Central memory CD4-positive, alpha-beta T cell (primary cell): ENCODE measurements at places on chromosomes 16 and 17.

GRCh38 chr17:4997302-4998026, at the start of the genes INCA1 and KIF1C:
Gene INCA1 (minus strand): TSS chr17:4997522. CDS start chr17:4994437, 3,085 bp downstream.
Gene KIF1C (plus strand): TSS chr17:4997950. CDS start chr17:5000247, 2,297 bp downstream.
- peak; percentile 88 for DNase-seq

DNA sequence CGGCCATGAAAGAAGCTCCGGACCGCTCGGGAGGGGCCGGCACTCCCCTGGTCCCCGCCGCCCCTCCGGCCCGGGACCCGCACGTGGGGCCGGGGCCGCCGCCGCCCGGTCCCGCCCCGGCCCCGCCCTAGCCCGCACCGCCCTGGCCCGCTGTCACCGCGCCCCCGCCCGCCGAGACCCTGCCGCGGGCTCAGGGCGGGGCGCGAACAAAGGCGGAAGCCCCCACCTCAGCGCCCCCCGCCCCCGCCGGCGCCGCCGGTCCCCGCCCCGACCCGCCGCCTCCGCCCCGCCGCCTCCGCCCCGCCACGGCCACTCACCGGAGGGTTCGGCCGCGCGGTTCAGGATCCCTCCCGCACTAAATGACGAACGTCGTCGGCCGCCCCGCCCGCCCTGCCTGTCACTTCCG, at the start of gene ARHGDIA:
Gene ARHGDIA (minus strand): TSS at position 357 of the 406 bp plus-strand sequence. CDS start 1,407 bp downstream, outside the sequence.
- DNase-seq, result no peak

DNA sequence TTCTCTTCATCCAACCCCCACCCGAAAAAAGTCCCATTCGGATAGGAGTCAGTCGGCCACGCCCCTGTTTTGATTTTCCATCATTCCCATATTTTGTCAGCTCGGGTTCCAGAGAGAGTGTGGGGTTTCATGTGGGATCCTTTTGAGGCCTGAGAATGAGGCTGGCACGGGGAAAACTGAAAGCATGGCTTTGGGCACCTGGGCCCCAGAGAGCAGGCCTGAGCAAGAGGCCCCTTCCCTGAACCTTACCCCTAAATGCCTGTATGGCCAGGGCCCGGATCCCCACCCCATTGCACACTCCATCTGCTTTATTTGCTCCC, 4.6 kb upstream of the HOXB4 start:
- no peak for DNase-seq

DNA sequence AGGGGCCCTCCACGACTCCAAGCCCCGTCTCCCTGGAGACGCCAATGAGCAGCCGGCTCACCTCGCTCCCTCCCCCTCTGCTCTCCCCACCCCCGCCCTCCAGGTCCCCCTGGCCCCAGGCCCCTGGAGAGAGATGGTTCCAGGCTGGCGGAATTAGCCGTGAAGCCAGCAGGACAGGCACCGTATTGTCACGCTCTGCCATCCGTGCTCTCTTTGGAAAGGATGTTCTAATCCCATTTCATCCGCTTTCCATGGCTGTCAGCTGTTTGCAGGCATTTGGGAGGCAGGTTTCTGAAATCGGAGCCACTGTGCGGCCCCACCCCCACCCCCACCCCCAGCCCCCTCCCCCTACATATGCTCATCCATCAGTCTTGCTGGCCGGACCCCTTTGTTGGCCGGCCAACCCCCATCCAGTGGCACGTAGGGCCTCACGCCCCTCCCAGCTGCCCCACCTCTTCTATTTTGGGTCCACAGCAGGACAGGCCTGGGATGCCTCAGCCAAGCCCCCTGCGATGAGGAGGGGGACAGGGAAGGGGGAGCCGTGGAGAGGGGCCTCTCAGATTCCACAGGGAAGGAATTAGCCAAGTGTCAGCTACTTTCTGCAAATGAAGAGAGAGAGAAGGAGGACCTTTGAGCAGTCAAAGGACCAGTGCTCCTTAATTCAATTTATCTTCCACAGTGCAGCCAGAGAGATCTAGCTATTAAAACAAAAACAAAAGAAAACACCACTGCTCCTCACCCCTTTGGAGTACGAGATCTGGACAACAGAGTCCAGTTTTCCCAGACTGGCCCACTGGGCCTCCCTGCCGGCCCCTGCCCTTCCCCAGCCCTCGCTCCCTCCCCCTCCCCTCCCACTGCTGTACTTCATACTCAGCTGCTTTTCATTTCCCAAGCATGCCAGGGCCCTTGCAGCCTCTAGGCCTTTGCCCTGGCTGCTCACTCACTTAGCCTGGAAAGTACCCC, 30.7 kb downstream of the SDK2 start:
- DNase-seq, result no peak

DNA sequence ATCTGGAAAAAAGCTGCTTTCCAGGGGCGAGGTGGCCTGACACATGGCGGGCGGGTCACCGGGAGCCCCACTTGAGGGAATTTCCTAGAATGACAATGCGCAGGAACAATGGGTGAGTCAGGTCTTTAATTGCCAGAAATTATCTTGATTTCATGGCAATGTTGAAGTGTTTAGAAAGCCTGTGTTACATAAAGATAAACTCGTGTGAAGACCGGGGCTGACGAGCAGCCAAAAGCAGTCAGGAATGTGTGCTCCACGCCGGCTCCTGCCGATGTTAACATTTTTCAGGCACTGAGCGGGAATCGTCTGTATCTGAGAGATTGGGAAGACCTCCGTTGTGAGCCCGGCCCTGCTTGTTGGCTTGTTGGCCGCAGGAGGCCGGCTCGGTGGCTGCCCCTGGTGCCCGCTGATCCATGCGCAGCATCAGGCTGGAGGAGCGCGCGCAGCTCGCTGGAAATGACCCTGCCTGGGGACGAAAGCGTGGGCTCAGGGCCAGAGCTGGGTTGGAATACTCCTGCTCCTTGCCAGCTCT, 353.1 kb downstream of the FOXL1 start:
- DNase-seq, result no peak

DNA sequence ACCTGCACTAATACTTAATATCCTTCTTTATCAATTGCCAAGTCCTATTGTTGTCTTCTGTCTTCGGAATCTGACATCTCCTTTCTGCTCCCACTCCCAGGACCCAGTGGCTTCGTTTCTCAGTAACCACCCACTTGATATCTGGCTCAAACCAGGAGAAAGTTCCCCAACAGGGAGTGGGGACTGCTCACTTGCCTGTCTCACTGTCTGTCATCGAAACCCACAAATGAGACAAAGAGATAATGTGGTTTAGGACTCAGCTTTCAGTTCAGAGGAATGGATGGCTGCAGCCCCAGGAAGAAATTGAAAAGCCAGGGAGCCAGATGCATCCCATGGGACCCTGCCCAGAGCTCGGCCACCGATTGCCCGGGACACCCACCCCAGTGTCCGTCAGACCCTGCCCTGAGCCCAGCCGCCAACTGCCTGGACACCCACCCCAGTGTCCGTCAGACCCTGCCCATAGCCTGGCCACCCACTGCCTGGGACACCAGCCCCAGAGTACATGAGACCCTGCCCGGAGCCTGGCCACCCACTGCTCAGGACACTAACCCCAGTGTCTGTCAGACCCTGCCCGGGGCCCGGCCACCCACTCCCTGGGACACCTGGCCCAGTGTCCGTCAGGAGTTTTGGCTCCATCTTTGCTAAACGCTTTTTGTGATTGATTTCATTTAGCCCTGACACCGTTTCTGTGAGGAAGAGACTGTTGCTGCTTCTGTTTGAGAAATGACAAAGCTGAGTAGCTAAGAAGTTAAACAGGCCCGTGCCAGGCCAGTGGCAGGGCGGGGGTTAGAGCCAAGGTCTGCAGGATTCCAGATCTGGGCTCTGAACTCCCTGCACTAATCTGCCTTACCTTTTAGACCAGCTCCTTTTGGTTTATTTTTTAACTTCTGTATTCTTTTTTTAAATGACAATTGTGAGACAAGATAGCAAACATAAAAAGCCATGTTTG, 251.4 kb downstream of the PHKB start:
- DNase-seq, result no peak

GRCh38 chr17:48577330-48577945, 712 bp downstream of the HOXB4 start:
- no peak for DNase-seq

GRCh38 chr17:70888324-70888723, 719.0 kb downstream of the KCNJ2 start:
- DNase-seq, result no peak

- no peak for DNase-seq
These were observed 81.6 kb upstream of the CDC42EP4 start for GRCh38 chr17:73393381-73393780.

DNA sequence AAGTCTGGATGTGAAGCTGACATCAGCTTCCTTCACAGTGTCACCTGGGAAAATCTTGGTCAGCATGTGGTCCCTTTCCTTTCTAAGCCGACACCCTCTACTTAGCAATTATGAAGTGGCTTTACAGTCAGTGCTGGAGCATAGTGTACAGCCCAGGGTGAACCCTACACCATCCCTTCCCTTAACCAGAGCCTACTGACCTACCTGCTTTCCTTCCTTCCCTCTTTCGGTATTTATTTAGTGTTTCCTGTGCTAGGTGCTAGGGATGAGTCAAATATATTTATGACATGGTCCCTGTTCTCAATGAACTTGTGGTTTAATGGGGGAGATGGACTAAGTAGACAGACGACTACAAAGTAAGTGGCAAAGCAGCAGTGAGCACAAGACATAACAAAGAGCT, 77.5 kb downstream of the CDK5R1 start:
- no peak for DNase-seq

DNA sequence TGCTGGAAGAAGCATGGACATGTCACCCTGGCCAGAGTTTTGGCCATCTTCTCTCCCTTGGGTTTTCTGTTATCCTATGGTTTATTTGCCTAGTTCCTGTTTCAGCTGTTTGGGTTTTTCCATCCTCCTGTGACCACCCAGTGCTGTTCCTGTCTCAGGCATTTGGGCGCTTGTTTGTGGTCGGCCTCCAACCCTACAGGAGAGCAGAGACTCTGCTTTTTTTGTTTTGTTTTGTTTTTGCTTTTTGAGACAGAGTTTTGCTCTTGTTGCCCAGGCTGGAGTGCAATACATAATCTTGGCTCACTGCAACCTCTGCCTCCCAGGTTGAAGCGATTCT, 3.3 kb upstream of the ZC3H7A start:
- DNase-seq, result no peak

DNA sequence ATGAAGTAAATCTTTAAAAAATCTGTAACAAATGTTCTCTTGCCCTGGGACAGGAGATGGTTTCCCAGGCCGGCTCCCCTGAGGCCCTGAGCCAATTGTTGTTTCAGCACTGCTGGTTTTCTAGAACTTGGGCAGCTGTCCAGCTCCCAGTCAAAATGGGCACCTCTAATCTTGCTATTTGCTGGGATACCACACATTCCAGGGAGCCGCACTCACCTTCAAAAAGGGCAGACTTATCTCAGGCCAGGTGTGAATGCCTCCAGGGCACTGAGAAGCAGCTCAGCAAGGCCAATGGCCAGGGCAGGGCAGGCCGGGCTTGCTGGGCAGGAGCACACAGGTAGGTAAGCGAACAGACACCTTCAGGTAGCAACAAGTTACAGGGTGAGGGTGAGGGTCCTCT, 24.4 kb downstream of the TRIM16 start:
- DNase-seq, result no peak

- no peak for DNase-seq
These were observed 34.3 kb downstream of the MYH3 start for GRCh38 chr17:10622617-10623485.

DNA sequence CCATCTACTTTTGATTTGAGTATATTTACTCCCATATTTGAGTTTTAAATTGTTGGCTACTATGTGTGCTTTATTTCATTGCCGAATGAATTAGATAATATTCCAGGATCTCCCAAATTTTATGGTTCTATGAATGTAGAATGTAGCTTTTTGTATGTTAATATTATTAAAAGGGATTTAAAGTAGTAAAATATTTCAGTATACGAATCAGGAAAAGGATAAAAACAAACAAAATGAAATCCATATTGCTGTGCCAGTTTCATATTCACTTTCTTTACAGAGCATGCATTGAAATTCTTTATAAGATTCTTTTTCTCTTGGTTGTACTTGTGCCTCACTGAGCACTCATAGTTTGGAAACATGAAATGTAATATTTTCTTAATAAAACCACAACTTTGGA, 155.1 kb downstream of the CHD9 start:
- DNase-seq, result no peak

DNA sequence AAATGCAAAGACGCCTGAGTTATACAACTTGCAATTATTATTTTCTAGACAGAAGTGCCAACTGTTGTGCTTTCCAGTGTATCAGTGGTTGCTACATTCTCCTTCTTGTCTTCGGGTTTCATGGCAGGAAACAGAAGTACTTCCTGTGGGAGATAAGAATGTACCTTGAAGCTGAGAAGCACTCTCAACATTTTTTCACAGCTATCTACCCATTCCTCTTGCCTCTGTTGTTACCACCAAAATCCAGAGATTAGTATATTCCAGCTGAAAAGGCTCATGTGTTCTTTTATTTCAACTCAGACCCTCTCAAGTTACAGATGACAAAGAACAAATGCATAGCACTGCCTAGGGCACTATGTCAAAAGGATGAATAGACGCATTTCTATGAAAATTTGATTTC, 4.8 kb upstream of the ADAT1 start:
- peak; percentile 33 for DNase-seq

- no peak for DNase-seq
These were observed 21.5 kb upstream of the CCL5 start for GRCh38 chr17:35901631-35902175.

DNA sequence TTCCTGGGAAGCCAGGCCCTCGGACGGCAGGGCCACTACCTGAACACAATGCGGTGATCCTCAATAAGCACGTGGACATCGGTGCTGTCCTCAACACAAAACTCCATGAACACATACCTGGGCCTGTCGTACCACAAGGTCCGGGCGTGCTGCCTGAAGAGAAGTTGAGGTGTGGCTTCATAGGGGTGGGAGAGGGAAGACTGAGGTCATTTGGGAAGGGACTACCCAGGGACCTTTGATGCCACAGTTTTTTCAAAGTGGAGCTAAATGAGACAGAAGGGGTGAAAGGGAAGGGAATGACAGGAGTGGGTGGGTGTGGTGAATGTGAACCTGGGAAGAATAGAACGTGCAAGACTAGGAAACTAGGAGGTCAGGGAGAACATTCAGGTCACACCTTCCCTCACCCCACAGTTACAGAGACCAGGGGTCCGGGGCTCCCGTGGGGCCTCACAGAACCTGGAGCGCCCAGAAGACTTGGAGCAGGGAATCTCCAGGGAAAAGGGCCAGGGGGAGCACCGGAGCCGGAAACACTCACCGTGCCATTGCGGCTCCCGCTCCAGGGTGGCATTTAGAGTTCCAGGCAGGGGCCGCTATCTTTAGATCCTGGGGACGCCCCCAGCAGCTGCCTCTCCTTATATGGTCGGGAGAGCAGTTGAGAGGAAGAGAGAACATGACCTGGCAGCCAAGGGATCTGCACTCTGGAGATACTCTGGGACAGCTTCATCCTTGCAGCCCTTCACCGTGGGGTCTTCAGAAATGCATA, at the start of gene PTGES3L:
Gene PTGES3L (minus strand): TSS at position 570 of the 763 bp plus-strand sequence. CDS start 27 bp downstream, at position 543.
- no peak for DNase-seq

DNA sequence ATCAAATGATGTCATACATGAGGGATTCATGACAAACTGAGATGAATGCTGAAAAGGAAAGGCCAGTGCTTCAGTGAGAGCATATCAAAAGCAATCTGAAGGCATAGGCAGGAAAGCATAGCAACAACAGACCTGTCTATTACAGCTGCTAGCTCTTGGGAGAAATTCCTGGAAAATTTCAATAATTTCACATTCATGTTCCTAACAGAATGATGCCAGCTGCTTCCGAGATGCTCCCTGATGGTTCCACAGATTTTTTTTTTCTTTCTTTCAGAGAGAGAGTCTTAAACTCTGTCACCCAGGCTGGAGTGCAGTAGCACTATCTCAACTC, 50.3 kb upstream of the CLEC3A start:
- no peak for DNase-seq

GRCh38 chr16:4870138-4870671, 22.9 kb downstream of the UBN1 start:
- no peak for DNase-seq

GRCh38 chr17:51045621-51046020, 75.0 kb downstream of the SPAG9 start:
- DNase-seq, result no peak

GRCh38 chr16:73432850-73433730, 385.2 kb upstream of the ZFHX3 start:
- DNase-seq, result no peak

GRCh38 chr16:966505-966904, 4.3 kb downstream of the LMF1 start:
- DNase-seq, result no peak
